ENCODE measurements at places on chromosomes 5 and 9.

- DNase-seq: no peak
Measured at GRCh38 chr5:181052672-181053487, 12.8 kb downstream of the BTNL9 start.

DNA sequence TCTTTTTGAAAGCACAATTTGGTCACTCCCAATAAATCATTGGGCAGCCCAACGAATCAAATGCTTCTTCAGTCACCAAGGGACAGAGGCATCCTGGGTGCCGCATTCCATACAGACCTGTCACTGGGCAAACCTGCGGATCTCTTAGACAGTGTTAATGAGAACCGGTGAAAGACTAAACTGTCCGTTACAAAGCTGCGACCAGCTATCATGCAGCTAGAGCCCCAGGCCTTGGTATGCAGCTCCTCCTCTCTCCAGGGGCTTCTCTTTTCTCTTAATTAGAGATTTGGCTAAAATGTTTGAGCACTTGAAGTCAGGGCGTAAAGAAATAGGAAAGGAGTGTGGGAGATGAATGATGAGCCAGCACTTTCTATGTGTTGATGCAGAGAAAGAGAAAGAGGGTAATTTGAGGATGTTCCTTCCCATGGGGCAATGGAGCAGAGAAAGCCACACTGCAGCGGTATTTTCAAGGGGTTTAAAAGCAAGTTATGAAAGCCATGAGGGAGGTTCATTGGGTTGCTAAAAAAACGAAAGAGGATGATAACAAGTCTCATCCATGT lies 175.3 kb downstream of the RFK start:
- DNase-seq: no peak

- no peak for DNase-seq
Measured at GRCh38 chr9:129064499-129064908, 16.4 kb upstream of the DOLPP1 start.

GRCh38 chr5:91956738-91957137 lies 573.6 kb upstream of the ARRDC3 start:
- no peak for DNase-seq

DNA sequence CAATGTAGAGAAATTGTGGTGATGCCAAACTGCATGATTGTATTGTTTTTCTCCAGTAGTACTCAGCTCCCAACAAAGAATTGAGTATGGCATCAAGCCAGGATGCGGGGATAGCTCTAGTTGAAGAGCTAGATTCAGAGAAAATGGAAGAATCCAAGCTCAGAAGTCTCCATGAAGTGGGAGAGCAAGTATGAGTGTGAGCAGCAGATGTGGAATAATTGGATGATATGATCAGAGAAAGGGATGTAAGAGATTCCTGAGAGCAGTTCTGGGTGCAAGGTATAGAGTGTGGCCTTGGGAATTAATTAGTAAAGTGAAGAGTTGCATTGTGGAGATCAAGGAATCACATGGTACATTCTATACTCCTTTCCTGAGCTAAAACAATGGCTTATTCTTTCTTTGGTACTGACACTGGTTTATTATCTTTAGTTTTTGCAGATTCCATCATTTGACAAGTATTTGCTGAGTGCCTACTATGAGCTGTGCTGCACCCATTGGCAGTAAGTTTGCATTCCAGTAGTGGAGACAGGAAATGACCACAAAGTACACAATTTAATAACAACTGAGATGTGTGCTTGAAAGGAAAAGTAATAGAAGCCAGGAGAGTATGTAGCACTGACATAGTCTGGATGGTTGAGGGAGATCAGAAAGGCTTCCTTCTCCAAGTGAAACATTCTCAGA lies 177.1 kb downstream of the CPLANE1 start:
- DNase-seq: peak; percentile 81

- no peak for DNase-seq
Measured at GRCh38 chr5:168784454-168784853, 205.3 kb upstream of the PANK3 start.

DNA sequence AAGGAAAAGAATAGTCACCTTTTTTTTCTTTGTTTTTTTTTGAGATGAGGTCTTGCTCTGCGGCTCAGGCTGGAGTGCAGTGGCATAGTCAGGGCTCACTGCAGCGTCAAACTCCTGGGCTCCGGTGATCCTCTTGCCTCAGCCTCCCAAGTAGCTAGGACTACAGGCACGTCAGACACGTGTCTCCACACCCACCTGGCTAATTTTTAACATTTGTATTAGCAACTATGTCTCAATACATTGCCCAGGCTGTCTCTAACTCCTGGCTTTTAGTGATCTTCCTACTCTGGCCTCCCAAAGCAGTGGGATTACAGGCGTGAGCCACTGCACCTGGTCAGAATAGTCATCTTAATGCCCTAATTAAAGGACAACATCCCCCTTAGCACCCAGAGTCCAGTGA lies 54.4 kb upstream of the CTSL start:
- DNase-seq: no peak

GRCh38 chr9:127808347-127809001 lies 5.8 kb downstream of the FPGS start:
- DNase-seq: no peak

- peak; percentile 51 for DNase-seq
Measured at GRCh38 chr9:136978073-136978864, 965 bp downstream of the PTGDS start.

- no peak for DNase-seq
Measured at GRCh38 chr5:74286734-74287695, 353.5 kb downstream of the ENC1 start.

GRCh38 chr5:174589011-174589410 lies 135.4 kb upstream of the MSX2 start:
- peak; percentile 72 for DNase-seq

GRCh38 chr9:33737811-33738606 lies 57.4 kb upstream of the PRSS3 start:
- peak; percentile 69 for DNase-seq

Data from EL (cell line).